ENCODE measurements at places on chromosomes 2 and 18.

GRCh38 chr2:128341621-128342020 is 23.0 kb upstream of the HS6ST1 start:
- DNase-seq: no peak

GRCh38 chr2:10500601-10501361 is 52.7 kb upstream of the ODC1 start:
- no peak for DNase-seq

DNA sequence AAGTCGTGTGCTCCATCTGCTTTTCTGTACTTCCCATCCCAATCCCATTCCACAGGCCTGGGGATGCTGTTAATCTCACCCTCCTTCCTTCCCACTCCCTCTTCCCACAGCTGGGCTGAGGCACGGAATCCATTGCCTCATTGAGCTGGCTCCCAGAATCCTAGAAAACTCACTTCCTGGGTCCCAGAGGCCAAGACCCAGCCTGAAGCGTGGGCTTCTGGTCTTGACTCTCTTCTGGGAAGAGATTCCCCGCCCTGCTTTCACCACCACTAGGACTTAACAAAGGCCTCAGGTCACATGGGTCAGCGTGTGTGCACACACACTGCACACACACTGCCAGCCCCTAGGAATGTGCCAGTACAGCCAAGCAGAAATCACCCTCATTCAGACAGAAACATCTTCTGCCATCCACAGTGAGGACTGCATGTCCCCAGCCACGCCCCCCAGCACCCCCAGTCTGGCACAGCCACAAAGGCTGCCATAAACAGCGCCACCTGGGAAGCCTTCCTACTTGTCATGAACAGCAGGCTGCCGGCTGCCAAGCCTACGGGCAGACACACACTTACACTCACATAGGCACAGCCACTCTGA is 165.8 kb downstream of the TNS1 start:
- DNase-seq: no peak

DNA sequence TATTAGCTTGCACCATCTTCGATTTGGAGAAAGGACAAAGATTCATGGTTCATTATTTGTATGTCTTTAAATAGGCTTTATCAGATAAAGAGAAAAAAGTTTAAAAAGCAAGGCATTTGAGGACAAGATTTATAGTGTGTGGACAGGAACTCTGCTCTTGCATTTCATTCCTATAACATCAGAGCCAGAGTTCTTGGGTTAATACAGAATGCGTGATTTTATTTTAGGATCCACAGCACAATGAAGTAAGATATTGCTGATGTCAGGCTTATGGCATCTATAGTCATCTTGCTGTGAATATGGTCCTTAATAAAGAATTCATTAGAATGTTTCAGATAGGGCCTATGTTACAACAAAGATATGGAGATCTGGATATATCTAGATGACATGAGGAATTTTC is 19.7 kb downstream of the RASGRP3 start:
- DNase-seq: no peak

DNA sequence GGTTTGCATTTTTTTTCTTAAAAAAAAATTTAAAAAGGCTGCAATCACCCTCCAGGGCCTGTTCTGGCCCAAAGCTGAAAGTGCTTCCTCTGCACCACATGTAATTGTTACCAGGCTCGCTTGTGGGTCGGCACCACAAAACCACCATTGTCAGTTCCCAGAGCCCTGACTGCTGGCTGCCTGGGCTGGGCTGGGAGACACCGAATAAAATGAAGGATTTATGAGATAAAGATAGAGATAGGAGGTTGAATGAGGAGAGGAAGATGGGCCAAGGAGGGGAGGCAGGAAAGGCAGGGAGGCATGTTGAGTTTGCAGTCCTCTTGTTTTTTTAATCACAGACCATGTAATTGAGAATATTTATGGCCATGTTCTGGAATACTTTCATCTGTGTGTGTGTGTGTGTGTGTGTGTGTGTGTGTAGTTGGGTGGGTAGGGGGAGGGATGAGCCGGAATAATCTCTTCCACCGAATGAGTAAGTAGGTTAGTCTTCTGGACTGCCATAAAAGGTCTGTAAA is 14.7 kb downstream of the NRP2 start:
- no peak for DNase-seq
